ENCODE measurements at places on chromosomes 6 and 20. TPM values are rescaled to one million over a fixed set of nuclear protein-coding genes. Genes with fewer than 3 reads are reported as not detected.

The PSORS1C1 gene
- total RNA-seq = 6.7 TPM

The CST1 gene
- total RNA-seq = not detected

The PLCB1 gene
- 11.8 TPM for total RNA-seq

The TGM6 gene
- not detected for total RNA-seq

The CCDC170 gene
- total RNA-seq = not detected

Measured in lung microvascular endothelial cell (primary cell).